ENCODE measurements at places on chromosomes 4 and X.
A peak's percentile ranks its signal among the peaks of the same experiment; 100 is the strongest.

DNA sequence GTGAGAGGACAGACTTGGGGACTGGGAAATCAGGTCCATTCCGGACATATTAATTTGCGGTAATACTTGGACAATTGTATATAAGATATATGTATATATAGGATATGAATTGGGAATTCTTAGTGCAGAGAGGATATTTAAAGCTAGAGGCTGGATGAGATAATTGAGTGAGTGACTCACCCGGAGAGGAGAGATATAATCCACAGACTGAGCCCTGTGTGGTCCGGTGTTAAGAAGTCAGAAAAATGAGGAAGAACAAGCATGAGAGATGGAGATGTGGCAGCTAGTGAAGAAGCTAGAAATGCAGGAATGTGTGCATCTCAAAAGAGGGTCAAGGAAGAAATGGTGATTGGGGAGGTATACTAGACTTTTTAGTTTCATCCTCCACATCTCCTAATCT, 336.2 kb downstream of the SLC7A11 start:
- DNase-seq, result no peak

DNA sequence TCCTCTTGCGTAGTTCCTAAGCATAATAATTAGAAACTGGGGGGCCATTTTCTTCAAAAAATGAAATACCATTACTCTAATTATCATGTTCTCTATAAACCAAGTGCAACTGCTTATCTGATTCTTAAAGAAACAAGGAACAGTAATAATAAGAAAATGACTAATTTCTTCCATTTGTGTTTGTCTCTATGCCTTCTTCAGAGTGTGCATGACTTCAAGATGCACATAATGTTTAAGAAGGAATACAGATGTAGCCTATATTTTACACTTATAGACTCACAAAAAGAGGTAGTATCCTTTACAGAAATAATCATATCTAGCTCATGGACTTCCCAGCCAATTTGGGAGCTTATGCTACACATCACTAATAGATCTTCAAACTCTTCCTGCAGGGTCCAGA, 131.7 kb downstream of the CHRNA9 start:
- no peak for DNase-seq

- peak; percentile 33 for DNase-seq
These were observed 298.8 kb downstream of the TEX13A start for GRCh38 chrX:104921584-104922205.

DNA sequence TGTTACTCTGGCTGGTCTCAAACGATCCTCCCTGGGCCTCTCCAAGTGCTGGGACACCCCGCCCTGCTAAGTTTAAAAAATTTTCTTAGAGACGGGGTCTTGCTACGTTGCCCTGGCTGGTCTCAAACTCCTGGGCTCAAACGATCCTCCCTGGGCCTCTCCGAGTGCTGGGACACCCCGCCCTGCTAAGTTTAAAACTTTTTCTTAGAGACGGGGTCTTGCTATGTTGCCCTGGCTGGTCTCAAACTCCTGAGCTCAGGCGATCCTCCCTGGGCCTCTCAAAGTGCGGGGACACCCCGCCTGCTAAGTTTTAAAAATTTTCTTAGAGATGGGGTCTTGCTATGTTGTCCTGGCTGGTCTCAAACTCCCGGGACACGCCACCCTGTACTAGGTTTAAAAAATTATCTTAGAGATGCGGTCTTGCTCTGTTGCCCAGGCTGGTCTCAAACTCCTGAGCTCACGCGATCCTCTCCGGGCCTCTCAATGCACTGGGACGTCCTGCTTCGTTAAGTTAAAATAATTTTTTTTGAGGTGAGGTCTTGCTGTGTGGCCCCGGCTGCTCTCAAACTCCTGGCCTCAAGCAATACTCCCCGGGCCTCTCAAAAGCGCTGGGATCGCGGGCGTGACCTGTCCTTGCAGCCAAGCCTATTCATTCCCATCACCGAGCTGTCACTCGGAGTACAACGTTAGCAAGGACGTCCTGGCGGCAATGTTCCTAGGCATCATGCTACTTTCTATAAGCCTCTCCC, 1.1 kb downstream of the SLC25A6 start:
- DNase-seq, result no peak

GRCh38 chrX:12843668-12844279, 23.1 kb upstream of the TLR7 start:
- DNase-seq, result no peak

DNA sequence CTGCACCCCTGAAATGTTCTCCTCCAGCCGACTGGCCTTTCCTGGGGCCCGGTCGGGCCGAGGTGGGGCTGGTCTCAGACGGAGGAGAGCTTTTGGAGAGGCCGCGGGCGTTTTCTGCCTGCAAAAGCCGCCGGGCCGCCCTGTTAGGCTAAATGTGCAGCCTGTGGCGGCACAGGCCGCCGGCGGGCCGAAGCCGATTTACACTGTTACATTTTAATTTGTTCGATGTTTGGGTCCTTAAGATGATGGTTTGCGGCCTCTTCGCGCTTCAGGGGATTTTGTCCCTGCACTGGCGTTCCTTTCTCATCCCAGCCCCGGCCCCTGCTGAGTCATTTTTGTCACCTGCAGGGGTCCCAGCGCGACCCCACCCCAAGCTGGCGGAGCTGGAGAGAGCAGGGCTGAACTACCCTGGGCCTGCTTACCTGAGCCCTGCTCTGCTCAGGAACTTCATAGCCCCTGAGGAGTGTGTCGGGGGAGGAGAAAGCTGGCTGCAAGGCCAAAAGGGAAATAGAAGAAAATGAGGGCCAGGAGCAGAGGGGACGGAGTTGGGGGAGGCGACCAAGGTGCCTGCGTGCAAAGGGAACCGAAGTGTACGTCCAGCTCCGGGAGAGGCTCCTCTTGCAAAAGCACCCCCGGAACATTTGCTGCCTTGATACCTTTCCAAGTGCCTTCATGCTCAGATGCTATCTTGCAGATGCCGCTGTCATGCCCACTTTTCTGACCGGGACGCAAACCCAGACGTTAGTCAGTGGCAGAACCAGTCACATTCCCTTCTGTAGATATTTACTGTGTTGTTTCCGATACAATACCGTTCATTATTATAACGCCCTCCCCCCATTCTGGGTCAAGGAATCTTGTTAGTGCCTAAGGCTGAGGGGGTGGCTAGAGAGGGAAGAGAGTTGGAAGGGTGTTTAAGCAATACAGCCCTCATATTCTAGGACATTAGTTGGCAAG, 977 bp upstream of the RBBP7 start:
- DNase-seq, result peak; percentile 56

DNA sequence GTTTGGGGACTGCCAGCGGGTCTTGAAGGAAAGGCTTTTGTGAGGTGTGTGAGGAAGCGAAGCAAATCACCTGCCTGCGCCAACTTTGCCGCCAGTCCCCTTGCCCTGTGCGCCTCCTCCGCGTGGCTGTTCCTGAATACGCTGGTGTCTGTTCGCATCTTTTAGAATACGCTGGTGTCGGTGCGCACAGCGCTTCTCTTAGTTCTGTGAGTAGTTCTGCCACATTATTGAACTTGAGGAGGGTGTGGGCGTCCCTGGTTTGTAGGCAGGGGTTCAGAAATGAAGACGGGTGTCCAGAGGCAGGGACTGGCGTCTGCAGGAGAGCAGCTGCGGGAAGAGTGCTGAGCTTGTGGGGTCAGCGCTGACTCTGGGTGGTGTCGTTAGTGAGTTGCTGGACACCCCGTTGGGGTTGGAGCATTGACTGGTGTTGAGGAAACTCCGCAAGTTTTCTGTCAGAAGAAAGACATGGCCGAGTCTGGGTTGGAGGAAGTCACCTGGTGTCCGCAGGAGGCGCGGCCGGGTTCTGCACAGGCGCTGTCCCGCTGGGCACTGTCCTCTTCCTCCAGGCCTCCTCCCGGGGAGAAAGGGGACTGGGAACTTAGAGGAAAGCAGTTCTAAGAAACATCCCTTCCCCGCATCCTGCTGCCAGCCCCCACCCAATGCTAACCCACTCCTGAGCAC, 930 bp downstream of the ZNF718 start:
- no peak for DNase-seq

DNA sequence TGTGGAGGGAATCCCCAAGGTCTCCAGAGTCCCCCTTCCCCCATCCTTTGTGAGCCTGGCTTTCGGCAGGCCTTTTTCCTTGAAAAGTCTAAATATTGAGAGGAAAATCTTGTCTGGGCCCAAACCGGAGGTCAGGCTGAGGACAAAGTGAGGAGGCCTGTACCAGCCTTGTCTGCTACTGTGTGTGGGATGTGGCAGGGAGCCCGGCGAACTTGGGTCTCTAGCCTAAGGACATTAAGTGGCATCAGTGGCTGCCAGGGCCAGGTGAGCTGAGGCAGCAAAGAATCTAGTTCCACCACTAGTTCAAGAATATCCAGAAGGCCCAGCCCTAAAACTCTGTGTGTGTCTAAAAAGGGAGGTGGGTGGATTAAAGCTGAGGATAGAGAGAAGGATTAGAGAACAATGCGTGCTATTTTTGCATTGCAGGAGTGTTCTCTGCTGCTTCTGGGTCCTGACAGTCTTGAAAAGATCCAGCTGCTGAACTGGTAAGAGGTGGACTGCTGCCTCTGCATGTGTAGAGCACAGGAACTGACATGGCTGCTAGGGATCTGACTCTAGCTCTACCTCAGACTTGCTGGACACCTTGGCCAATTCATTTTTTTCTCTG, 1.2 kb upstream of the AMER1 start:
- peak; percentile 21 for DNase-seq

DNA sequence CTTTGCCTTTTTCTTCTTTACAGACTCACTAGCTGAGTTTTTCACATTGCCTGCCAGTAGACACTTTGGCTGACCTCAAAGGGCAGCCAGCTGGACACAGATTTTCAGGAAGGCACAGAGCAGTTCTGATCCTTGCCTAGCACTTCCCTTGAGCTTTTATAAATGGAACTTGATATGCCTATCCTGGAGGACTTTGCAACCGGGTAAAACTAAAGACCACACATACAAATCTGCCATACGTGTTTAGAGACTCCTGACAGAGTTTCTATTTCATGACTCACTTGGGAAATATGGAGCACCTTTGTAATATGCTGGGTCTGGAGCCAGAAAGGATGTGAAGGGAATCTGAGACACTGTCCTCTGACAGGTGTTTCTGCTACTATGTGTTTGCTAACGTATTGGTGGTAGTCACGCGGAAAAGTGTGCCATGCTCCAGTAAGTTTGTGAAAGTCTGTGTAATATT, 56.7 kb upstream of the RASSF6 start:
- no peak for DNase-seq

DNA sequence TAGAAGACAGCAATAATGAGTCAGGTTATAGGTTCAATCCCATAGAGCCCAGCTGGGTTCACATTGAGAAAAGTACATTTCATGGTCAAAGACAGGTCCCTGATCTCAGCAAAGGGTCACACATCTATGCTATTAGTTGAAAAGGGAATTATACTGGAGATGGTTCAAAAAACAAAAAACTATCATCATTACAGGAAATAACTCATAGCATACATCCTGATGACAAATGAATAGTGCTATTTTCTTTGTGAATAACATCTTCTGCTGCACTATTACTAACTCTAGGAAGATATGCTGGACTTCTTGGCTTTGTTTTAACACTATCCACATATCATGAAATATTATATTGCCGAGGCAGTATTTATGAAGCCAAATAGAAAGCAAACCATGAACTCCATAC, 202.5 kb upstream of the MAB21L2 start:
- DNase-seq, result no peak

- DNase-seq, result no peak
These were observed 36.9 kb downstream of the CNOT6L start for GRCh38 chr4:77782102-77782835.

DNA sequence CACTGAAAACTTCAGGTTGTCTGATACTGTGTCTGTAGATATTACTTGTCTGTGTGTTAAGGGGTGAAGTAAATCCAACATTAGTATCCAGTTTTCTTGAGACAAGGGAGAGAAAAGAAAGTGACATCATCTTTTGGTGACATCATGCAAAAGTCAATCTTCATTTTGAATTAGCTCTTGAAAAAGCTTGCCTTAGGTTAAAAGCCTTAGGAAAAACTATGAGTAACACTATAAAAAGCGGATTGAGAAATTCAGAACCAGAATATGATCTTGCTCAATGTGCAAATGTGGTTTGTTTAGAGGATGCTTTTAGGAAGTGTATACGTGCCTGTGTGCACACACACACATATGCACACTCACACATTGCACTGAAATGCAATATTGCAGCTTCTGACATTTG, 345.8 kb upstream of the CASK start:
- no peak for DNase-seq

DNA sequence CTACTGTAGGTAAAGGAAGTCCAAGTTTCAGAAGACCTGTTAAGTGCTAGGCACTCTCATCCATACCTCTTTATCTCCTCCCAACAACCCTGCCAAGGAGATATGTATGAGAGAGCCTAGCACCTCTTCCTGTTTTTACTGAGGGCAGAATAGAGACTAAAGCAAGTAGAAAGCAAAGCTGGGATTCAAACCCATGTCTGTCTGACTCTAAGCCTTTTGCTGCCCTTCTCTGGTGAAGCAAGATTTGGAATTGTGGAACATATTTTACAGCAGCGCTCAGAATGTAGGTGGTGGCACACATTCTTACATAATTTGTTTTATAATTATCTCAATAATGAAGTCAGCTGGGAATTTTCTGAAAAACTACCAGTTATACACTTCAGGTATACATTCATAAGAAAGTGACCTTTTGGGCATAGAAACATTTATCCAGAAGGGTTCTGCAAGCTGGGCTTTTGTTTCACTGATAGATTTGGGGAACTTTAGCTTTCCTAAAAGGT, 41.7 kb downstream of the SEPTIN11 start:
- no peak for DNase-seq

DNA sequence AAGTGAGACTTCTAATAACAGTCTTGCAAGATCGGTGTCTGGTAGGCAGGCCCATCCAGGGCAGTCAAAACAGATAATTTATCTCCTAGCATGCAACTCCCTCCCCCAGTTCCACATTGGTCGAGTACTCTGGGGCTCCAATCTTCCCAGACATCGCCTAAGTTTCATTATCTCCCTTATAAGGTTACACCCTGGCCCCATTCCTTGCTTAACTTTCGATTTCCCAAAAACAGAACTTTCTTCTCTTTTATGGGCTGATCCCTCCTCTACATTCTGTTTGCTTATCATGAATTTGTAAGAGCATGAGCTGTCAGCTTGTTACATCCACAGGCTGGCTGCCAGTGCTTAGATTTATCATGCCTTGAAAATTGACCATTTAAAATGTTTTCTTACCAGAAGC, 471.3 kb downstream of the TECRL start:
- no peak for DNase-seq

DNA sequence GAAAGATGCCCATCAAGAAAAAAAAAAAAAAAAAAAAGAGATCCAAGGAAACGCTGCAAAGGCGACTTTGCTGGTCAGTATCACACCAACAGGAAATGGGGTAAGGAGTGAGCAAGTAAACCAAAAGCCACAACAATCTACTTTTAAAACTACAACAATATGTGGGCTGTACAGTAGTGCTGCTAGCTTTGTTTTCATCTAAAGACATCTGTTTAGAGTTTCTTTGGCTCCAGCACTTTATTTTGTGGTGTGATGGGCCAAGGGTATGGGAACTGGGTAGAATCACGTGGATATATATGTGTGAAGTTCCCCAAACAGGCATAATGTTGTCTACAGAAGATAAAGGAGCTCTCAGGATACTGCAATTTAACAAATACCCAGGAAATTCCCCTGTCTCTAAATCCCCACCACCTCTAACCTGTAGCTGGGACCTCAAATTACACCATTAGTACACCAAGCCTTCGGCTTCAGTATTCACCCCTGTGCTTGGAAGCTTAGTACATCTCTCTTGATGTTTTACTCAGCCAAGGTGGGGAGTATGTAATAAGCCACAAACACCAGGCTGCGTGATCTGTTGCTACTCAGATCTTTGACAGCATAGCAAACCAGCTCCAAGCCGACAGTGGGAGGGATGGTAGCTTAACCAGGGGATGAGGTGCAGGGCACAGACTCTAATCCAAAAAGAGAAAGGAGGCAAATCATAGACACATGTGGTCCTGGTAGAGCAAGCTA, 207.9 kb downstream of the HS6ST2 start:
- no peak for DNase-seq

GRCh38 chrX:43314525-43314924, 341.6 kb upstream of the MAOA start:
- no peak for DNase-seq

Data from NCI-H524 (cell line).